ENCODE measurements at places on chromosomes 6 and 20. TPM values are rescaled to one million over a fixed set of nuclear protein-coding genes. Genes with fewer than 3 reads are reported as not detected.

DNA sequence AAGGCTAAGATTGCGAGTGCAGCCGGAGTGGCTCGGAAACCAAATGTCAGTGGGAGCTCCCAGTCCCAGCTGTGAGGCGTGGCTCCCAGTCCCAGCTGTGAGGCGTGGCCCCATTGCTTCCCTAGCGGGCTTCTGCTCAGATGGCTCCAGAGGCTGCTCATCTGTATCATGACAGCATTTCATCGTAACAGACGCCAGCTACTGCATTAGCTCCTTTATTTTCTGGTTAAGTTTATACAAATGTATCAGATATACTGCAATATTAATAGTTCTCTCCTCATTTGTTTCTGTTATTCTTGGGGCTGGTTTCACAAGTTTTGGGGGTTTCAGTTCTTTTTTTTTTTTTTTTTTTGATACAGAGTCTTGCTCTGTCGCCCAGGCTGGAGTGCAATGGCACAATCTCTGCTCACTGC lies 34.7 kb upstream of the TBXT start:
- DNase-seq = peak; percentile 74

LAMA2 gene
- total RNA-seq = 138 TPM

DNA sequence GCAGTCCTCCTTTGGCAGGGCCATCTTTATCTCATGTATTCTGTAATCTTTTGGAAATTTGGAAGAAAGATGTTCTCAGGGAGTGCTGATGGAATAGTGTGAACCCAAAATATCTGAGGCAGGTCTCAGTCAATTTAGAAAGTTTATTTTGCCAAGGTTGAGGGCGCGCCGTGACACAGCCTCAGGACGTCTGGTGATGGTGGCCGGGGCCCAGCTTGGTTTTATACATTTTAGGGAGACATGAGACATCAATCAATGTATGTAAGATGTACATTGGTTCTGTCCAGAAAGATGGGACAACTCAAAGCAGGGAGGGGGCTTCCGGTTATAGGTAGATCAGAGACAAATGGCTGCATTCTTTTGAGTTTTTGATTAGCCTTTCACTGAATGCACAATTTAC lies 89.8 kb downstream of the ERMARD start:
- no peak for DNase-seq

DNA sequence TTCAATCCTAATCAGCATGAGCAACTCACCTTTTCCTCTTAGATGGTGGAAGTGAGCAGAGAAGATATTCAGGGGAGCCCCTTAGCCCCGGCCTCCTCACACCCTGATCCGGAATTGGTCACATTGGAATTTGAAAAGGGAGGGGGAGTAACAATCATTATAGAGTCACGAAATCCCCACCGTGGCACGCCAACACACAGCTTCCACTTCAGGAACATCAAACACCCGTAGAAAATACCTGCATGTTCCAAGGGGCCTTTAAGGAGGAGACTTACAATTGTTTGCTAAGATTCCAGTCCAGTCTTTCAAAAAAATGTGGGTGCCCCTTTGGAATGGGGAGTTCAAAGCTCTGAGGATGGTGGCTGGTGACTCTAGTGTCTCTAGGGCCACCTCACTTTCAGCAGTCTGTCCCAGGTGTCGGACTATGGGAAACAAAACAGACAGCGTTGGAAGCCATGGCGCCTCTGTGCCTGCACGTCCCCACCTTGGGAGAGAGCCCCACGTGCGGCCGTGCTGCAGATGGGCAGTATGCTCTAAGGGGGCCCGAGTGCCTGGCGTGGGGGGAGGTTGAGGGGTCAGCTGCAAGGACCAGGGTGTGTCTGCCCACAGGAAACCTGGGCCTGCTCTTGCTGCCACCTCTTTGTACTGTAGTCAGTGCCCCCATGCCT lies 2.4 kb downstream of the CD93 start:
- DNase-seq = no peak

STK38 gene
- total RNA-seq = 19.4 TPM

GRCh38 chr6:56582236-56582635 lies 60.5 kb downstream of the DST start:
- no peak for DNase-seq

TFAP2C gene
- total RNA-seq = 0.20 TPM

GRCh38 chr6:40148882-40149573 lies 214.8 kb upstream of the MOCS1 start:
- DNase-seq = no peak

- DNase-seq = no peak
These were observed 91.4 kb downstream of the CEBPB start for GRCh38 chr20:50281831-50282591.

GRCh38 chr6:138638604-138639003 lies 135.0 kb upstream of the CCDC28A start:
- DNase-seq = no peak

DNA sequence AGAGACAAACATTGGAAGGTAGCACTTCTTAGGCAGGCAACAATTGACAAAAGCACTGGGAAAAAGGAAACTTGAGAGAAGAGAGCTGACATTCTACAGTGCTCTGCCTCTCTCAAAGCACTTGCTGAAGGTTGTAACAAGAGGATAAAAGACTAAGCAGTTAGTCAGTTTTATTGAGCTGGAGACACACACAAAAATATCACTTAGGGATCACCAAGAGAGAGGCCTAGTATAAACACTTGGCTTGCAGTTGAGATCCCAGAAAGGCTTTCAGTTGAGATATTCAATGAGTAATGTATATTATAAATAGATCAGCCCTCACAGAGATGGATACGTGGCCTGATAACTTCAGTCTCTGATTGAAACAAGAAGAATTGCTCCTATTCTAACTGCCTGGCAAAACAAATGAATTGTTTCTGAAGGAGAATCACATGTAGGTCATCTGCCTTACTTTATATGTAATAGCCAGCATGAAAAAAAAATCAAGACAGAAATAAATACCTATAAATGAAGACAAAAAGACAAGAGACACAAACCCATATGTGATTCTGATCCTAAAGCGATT lies 747.2 kb upstream of the MAN1A1 start:
- no peak for DNase-seq

GRCh38 chr6:80637312-80637711 lies 530.8 kb downstream of the BCKDHB start:
- no peak for DNase-seq

DNA sequence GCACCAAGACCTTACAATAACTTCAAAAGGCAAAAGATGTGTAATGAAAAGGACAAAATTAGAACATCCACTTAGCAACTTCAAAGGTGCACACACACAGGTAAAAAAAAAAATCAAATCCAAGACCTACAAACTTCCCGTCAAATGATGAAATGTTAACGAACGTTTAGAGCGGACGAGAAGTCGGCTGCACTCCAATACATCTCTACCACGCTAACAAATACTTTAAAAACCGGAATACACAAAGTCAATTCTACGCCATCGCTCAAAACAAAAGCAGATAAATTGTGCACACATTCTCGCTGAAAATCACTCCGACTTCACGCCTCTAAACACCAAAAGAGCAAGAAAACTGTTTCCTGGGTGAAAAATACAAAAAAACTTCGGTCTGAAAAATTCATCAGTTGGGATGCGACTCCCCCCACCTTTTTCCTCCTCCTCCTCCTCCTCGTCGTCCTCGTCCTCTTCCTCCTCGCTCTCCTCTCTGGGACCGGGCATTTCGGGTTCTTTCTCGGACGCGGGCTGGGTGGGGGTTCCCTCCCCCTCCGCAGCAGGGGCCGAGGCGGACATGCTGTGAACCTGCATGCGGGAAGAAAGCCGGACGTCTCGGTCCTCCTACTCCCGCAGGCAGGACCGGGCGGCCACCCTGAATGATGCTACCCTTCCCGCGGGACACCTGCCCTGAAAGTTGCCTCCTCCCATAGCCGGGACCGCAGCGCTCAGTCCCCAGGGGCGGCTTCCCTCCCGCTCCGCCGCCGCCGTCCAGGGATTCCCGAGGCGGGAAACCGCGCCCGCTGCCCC lies 712 bp downstream of the DEK start:
- no peak for DNase-seq

DNA sequence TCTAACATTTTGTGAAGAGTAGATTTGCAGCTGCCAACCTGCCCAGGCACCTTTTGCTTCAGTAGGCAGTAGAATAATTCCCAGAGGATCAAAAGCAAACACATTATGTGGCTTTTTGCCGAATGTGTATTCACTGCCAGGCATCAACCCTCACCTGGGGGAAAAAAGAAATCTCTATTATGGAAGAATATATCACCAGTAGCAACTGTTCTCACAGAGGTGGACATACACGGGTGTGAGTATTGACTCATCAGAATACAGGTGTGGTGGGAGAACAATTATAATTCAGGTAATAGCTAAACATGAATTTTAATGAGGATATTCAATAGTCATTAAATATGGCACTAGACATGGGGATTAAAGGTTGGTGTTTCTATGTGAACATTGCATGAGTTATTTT lies 910.7 kb downstream of the TFAP2A start:
- no peak for DNase-seq

TRPC4AP gene
- 33.7 TPM for total RNA-seq

- no peak for DNase-seq
These were observed 44.1 kb downstream of the BEND6 start for GRCh38 chr6:56999049-56999448.
